ENCODE measurements at places on chromosomes 2 and 18.

GRCh38 chr2:174750923-174751441, 13.3 kb downstream of the CHRNA1 start:
- no peak for DNase-seq

- no peak for DNase-seq
Observed at GRCh38 chr2:235570256-235570655, 76.4 kb downstream of the AGAP1 start.

DNA sequence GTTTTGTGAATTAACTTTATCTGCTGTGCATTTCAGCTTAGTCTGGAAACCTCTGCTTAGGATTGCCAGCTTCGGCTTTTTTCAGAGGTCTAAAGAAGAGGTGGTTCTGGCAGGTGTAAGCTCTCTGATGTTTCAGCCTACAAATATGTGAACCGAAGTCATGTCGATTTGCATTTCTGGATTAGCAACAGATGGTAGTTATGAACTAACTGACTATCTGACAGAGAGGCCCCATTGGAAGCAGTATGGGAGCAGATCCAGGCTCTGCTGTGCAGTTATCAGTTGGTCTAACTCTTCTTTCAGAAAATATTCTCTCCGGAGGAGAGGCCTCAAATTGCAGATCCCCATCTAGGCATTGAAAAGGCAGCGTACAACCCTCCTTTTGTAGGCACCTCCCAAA, 32.7 kb upstream of the SPRED2 start:
- no peak for DNase-seq

GRCh38 chr2:99480390-99480789, 9.4 kb downstream of the REV1 start:
- no peak for DNase-seq

GRCh38 chr2:232501794-232502390, 14.3 kb upstream of the ECEL1 start:
- no peak for DNase-seq

- no peak for DNase-seq
Observed at GRCh38 chr2:226694586-226695284, 104.9 kb downstream of the IRS1 start.

DNA sequence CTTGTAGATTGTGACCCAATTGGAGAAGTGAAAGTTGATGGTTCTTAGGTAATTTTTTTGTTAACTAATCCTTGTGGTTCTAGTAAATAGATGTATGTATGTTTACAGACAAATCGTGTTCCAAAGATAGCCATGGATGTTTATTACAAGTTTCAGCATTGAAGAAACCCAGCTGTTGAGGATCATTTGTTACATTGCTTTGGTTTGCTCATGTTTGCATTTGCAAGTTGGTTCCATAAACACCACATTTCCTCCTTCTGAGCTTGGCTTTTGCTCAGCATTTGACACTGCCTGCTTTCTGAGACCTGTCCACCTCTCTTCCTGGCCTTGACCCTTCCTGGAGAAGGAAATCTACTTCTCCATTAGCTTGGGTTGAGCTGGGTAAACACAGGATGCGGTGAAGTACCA, 1.8 kb upstream of the CCDC68 start:
- DNase-seq, result no peak

DNA sequence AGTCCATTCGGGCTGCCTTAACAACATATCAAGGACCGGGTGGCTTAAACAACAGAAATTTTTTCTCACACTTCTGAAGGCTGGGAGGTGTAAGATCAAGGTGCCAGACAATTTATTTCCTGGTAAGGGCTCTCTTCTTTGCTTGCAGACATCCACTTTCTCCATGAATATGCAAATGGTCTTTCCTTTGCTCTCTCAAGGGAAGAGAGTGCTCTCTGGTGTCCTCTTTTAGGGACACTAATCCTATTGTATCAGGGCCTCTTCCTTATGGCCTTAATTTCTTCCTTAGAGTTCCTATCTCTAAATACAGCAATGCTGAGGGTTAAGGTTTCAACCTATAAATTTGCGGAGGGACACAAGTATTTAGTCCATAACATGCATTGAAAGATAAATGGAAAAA, 770.8 kb downstream of the DSC3 start:
- DNase-seq, result no peak

GRCh38 chr2:170313347-170313991, 135.5 kb downstream of the MYO3B start:
- no peak for DNase-seq

GRCh38 chr18:59303656-59304195, 14.7 kb downstream of the CPLX4 start:
- no peak for DNase-seq

DNA sequence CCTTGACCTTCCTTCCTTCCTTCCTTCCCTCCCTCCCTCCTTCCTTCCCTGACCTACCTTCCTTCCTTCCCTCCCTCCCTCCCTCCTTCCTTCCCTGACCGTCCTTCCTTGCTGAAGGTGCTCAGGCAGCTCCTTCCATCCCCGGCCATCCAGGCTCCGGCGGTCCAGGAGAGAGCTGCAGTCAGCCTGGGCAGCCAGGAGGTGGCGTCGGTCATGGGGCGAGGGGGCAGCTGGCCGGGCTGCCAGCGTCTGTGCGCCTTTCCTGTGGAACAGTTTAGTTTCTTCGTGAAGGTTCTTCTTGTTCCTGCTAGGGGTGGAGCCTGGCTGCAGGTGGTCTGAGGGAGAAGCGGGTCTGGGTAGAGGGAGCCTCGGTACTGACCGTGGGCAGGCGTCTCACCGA, 15.7 kb downstream of the GPR35 start:
- no peak for DNase-seq

- no peak for DNase-seq
Observed at GRCh38 chr2:198096002-198096401, 291.6 kb downstream of the PLCL1 start.

DNA sequence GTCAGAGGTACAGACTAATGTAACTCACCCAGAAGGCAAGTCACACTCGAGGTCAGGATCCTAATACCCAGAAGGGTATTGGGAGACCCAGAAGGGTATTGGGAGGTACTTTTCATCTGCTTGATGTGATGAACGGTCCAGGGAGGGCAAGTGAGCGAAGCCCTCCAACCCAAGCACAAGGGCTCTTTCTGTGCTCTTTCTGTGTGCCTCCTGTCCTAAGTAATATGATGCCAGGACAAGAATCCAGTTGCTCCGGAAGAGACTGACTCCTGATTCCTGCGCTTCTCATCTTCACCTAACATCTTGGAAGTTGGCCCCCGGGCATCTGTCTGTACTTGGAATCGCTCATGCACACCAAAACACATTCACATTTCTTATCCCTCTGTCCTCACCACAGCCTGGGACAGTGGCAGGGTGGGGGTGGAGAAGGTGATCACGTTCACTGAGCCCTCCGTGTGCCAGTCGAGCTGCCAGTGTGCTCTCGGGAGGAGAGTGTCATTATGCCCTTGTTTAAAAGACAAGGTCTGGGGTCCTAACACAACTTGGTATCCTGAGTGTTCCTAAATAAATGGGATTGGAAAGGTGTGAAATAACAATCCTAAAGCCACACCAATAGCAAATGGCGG, 17.1 kb downstream of the GYPC start:
- no peak for DNase-seq

GRCh38 chr2:238596571-238597551, 170.1 kb downstream of the ASB1 start:
- no peak for DNase-seq

- no peak for DNase-seq
Observed at GRCh38 chr2:204791230-204791629, 246.0 kb downstream of the PARD3B start.

GRCh38 chr2:61179701-61180639, 18.0 kb downstream of the C2orf74 start:
- DNase-seq, result no peak

- no peak for DNase-seq
Observed at GRCh38 chr18:22296304-22296703, 121.4 kb downstream of the CTAGE1 start.

- DNase-seq, result no peak
Observed at GRCh38 chr2:238655198-238655860, 192.6 kb upstream of the TWIST2 start.

- no peak for DNase-seq
Observed at GRCh38 chr18:13101659-13102197, 110.6 kb downstream of the CEP192 start.

- DNase-seq, result no peak
Observed at GRCh38 chr18:76487782-76488181, 7.3 kb downstream of the ZNF516 start.

GRCh38 chr2:21008790-21009661, 34.8 kb downstream of the APOB start:
- no peak for DNase-seq

DNA sequence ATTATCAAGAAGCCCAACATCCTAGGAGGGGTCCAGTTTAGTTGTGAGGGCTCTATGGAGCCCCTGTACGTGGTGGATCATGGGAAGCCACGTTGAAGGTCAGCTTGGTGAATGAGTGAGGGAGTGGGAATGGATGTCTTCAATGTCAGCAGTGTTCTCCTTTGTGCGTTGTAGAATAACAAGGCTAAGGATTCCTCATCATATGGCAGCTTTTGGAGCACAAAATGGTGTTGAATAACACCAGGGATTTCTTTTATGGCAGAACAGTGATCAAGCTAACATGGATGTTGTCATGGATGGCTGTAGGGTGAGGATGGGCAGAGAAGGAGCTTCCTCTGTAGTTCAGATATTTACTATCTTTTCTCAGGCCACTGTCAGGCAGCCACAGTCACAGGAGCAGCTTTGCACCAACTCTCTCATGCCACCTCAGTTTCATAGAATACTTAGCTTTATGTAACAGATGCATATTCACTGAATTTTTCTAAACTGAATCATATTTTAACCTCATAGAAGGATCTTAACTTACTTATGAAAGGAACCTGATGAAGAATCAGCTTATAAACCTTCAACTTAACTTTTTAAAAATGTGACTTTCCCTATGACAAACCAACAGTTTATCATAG, 284.5 kb upstream of the EPAS1 start:
- no peak for DNase-seq

DNA sequence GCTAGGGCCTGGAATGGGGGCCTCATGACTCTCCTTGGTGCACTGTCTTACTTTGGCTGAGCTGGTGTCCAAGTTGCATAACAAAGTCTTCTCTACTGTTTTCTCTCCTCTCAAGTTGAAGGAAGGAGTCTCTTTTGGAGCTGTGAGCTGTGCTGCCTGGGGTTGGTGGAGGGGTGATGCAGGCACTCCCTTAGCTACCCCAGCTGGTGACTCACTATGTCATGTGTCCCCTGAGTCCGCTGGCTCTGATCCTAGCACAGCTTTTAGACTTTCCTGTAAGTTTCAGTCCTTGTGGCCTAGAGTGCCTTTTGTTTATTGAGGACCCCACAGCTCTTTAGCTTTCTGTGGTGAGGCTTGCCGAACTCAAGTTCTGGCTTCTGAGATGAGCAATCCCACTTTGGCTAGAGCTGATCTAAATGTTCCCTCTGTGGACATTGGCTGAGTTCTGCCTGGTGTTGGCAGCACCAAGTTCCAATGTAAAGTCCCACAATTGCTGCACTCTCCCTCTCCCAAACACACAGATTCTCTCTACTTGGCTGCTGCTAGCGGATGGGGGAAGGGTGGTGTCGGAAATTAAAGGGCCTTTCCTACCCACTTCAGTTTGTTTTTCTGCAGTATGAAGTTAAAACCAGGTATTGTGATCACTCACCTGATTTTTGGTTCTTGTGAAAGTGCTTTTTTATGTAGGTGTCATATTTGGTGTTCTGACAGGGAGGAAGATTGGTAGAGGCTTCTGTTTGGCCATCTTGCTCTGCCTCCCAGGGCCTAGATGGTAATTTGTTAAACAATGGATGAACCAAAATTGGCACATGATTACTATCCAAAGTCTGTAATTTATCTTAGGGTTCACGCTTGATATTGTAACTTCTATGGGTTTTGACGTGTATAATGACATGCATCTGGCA, 83.2 kb downstream of the COMMD1 start:
- no peak for DNase-seq

DNA sequence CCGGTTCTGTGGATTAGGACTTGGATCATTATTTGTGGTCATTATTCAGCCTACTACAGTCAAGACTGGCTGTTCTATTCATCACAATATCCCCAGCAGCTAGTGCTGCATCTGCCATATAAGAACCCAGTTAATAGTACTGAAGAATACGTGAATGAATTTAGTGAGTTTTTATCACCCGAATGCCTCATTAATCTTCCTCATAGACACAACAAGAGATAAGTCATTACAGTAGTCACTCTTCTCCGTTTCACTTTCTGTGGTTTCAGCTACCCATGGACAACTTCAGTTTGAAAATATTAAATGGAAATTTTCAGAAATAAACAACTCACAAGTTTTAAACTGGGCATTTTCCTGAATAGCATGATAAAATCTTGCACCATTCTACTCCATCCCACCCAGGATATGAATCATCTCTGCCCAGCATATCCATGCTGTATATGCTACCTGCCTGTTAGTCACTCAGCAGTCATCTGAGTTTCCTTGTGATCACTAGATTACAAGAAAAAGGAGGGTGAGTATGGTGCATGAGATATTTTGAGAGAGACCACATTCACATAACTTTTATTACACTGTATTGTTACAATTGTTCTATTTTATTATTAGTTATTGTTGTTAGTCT, 363.7 kb upstream of the CHAC2 start:
- DNase-seq, result no peak

DNA sequence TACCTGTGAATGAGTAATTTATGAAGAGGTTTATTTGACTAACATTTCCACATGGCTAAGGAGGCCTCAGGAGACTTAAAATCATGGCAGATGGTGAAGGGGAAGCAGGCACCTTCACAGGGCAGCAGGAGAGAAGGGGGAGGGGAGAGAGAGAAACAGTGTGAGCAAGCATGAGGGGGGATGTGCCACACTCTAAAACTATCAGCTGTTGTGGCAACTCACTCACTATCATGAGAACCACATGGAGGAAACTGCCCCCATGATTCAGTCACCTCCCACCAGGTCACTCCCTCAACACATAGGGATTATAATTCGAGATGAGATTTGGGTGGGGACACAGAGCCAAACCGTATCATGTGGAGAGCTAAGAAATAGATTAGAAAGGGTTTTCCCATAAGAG, 309.0 kb downstream of the RDH14 start:
- no peak for DNase-seq

- DNase-seq, result no peak
Observed at GRCh38 chr18:54899500-54899899, 59.8 kb downstream of the CCDC68 start.

- no peak for DNase-seq
Observed at GRCh38 chr2:69452687-69453086, 15.5 kb upstream of the NFU1 start.

DNA sequence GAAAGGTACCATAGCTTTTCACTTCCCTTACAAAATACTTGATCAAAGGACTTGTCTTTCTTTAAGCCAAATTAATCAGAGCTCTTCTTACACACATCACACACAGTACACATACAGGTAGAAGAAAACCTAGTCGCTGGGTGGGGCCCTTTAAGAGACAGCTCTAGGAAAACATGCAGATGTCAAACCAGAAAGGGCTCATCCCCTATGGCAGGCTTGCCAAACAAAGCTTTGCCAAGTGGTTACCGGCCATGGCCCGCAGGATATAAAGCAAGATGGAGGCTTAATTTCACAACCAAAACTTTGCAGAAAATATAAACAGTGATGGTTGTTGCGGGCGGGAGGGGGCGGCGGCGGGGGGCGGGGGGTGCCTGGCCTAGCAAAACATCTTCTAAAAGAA, 2156.0 kb upstream of the PIK3C3 start:
- no peak for DNase-seq

- no peak for DNase-seq
Observed at GRCh38 chr18:44743631-44744030, 62.9 kb downstream of the SETBP1 start.

GRCh38 chr18:48445540-48445939, 36.4 kb upstream of the ZBTB7C start:
- peak; percentile 36 for DNase-seq

- no peak for DNase-seq
Observed at GRCh38 chr2:1233281-1233680, 180.0 kb upstream of the TPO start.

All from stimulated activated CD8-positive, alpha-beta memory T cell treated with anti-CD3 and anti-CD28 coated beads, Interleukin-15, amount 100 ng/mL, for 1 hour (primary cell).